Putamen (tissue), 1 donor: ENCODE measurements at places on chromosomes 2 and 18.

- no peak for DNase-seq
These were observed 151.4 kb downstream of the LDLRAD4 start for GRCh38 chr18:13369756-13370510.

DNA sequence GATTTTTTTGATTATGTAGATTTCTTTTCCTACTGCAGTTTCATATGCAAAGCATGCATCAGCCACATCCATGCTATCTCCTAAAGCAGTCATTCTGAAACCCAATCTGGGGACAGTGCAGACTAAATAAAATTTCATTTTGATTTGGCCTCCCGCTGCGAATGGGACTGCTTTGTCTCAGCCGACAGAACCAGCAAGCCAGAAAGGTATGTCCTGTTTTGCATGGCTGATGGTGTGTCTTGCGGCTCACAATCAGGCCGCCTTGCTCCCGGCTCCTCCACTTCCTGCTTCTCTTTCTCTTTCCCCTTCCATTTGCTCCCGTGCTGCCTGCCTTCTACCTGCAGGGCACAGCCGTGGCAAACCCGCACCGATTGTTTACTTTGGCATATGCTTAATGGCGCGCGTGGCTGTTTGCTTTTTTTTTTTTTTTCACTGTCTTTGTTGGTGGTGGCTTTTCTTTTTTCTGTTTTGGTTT lies 419.6 kb upstream of the POU3F3 start:
- peak; percentile 60 for DNase-seq

DNA sequence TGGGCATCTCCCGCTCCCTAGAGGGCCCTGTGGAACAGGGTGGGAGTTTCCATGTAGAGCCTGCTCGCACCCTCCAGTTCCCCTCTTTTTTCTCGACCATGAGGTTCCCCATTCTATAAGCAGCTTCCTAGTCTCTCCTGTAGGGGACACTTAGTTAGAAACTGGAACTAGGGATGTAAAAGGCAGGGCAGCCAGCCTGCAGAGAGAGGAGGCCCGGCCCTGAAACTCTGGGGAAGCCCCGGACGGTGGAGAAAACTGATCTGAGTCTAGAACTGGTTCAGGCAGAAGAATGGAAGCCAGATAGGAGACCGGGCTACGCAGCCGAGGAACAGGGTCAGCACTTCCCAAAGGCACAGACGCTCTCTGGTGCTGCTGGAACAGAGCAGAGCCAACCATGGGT lies 51.6 kb upstream of the ATG16L1 start:
- no peak for DNase-seq

DNA sequence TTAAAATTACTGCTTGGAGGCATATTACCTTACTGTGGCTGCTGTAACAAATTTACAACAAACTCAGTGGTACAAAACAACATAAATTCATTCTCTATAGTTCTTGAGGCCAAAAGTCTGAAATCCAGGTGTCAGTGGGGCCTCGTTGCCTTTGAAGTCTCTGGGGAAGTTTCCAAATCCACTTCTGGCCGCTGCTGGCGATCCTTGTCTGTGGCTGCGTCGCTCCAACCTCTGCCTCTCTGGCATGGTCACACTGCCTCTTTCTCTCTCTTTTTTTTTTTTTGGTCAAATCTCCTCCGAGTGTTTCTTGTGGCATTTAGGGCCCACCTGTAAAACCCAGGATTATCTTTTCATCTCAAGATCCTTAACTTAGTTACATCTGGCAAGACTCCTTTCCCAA lies 182.8 kb downstream of the ST6GAL2 start:
- DNase-seq, result no peak

- no peak for DNase-seq
These were observed 887.9 kb upstream of the KLHL29 start for GRCh38 chr2:22497064-22497463.

- no peak for DNase-seq
These were observed 41.6 kb upstream of the POU3F3 start for GRCh38 chr2:104812286-104812685.

DNA sequence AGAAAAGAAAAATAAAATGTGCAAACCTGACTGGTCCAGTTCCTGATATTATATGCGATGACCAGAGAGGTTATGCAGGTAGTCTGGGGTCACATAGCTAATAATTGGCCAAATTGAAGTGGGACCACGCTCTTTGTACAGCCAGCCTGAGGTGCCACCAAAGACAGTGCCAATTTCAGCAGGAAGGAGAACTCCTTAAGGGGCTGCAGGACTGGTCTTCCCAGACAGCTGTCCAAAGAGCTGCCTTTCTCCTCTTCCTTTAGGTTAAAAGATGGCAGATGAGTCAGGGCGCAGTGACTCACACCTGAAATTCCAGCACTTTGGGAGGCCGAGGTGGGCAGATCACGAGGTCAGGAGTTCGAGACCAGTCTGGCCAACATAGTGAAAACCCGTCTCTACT lies 95.5 kb downstream of the ACKR3 start:
- no peak for DNase-seq

DNA sequence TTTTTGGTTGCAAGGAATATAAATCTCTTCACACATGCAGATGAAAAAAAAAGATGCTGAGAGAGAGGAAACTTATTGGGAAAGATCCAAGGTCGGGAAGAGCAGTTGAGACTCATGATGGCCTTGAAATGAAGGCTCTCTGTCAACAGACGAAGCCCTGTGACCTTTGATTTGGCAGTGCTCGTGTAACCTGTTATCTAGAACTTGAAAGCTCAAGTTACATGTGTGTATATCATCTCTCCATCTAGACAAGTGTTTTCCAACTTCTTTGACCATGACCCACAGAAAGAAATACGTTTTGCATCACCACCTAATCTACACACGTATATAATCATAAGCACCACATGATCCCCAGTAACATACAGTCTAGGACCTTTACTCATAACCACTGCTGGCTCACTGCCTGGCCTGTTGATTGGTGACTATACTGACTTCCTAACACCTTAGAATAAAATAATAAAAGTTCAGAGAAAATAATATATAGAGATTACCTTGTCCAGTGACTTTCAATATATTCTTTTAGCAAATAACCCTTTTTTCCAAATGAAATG lies 319.0 kb upstream of the PKDCC start:
- no peak for DNase-seq

GRCh38 chr2:159497256-159497655 lies 119.1 kb downstream of the BAZ2B start:
- DNase-seq, result peak; percentile 21

DNA sequence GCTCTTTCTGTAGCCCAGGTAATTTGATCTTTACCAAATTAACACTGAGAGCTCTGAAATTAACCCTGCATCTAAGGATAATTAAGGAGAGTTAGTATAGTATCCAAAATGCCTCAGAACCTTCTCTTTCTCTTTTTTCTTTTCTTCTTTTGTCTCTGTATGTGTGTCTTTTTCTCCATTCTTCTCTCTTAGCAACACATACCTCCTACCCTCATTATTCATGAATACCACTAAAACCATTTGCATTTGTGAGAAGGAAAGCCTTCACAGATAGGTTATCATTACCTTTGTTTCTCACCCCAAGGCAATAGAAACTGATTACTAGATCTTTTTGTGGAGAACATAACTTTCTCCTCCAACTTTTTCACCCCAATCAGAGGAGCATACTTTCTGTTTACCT lies 376.5 kb upstream of the NXPH2 start:
- DNase-seq, result no peak

GRCh38 chr2:78546843-78547242 lies 478.7 kb upstream of the REG3G start:
- DNase-seq, result no peak

DNA sequence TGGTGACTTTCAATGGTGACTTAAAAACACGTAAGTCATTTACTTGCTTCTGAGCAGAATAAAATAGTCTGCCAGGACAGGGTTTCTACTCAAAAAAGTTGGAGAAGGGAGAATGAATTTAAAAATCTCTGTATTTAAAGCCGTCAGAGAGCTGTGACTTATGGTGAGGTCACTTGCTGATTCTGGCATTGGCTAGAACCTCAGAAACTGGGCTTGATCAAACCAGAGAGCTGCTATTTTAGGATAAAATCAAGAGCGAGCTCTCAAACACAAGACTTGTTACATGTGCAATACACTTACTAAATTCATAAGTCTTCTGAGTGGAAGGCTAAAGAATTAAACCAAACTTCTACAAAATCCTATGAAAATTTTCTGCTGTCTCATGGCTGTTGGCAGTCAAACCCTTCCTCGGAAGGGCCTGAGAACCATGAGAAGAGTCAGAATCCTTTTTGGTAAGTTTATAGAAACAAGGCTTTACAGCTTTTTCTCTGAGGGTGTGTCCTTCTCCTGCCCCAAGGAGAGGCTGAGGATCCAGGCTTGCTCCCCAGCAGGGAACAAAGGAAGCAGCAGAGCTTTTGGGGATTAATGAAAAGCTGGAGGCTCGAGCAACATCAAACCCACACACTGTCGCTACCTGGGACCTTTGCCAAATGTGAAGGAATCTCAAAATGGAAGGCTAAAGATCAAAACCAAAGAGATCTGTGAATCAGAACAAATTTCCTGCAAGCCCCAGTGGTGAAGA lies 816.4 kb downstream of the SOCS6 start:
- DNase-seq, result no peak

GRCh38 chr2:236728916-236729670 lies 159.5 kb downstream of the ACKR3 start:
- no peak for DNase-seq

- DNase-seq, result no peak
These were observed 24.3 kb upstream of the KCNF1 start for GRCh38 chr2:10887476-10887875.

DNA sequence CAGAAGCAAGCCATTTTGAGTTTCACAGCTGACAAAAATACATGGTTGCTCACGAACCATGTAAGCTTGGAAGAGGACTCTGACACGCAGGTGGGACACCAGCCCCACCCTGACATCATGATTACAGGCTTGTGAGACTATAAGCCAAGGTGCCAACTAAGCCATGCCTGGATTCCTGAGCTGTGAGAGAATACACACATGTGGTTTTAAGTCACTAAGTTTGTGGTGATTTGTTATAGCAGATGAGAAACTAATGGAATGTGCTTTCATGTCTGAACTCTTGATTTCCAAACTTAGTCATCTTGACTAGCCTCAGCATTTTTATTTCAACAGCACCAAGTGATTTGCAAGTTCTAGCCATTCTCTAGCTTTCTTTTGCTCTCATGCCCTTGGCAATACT lies 676.1 kb upstream of the CELF4 start:
- no peak for DNase-seq

GRCh38 chr2:126864861-126865260 lies 33.8 kb upstream of the TEX51 start:
- DNase-seq, result no peak

GRCh38 chr2:202094426-202094986 lies 21.5 kb downstream of the KIAA2012 start:
- DNase-seq, result no peak

DNA sequence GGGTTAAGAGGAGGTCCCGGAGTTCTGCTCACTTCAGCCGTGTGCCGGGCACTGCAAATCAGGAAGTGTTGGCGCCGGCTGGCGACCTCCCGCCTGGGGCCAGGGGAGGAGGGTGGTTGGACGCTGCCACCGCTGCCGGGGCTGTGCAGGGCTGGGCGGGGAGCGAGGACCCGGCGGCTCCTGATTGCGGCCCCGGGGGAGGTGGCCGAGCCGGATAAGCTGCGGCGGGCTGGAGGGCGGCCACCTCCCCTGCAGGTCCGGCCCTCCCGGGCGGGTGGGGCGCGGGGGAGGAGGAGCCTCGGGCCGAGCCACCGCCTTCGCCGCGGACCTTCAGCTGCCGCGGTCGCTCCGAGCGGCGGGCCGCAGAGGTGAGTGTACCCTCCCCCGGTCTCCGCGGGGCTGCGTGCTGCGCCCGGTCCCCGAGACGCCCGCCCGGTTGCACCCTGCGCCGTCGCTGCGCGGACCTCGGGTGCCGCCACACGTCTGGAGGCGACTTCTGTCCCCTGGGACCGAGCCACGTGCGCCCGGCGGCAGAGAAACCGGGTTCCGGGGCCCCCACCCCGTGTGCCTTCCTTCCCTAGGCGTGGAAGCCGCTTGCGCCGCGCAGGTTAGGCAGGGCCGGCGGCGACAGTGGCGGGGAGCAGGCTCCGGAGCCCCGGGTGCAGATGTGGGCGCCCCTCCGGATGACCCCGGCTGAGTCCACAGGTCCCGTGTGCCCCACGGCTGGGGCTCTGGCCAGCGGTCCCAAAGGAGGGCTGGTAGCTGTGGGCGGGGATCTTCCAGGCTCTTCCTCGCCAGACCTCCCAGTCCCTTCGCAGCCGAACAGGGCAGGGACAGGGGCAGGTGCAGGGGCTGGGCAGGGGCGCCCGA lies at the start of gene STEAP3:
STEAP3 (plus strand) TSS at position 314 of the 870 bp plus-strand sequence. CDS start 7,179 bp downstream, outside the sequence.
- DNase-seq, result peak; percentile 18

DNA sequence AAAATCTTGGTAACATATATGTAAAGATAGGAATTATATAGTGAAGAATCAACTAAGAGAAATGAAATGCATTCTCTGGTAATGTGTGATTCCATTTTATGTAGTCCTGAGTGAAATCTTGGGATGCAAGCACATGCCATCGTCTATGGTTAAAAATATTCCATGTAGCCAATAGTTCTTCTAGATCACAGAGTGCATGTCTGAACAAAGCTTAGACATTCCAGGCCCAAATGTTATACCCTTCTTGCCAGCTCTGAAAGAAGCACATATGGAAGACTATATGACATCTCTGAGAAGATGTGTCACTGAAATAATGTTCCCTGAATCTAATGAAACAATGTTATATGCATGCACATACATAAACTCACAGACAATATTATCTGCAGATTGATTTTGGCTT lies 92.3 kb upstream of the TFPI start:
- DNase-seq, result no peak

DNA sequence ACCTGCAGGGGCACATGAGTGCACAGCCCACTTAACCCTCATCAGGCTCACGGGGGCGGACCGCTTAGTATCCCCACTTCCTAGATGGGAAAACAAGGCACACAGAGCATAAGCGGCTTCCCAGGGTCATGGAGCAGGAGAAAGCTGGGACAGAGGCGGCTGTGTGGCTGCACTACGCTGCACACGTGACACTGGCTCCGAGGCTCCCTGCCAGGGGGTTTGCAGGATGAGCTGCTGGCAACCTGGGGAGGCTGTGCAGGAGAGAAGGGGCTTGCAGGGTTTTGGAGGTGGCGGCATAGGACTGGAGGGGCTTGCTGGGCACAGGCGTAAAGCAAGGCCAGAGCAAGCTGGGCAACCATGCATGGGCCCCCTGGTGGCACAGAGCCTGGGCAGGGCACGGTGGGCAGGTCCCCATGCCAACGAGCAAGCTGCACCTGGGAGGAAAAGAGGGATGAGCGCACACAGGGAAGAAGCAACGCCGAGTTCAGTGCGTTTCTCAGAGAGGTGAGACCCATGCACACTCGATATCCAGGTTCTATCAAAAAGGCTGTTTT lies 268.6 kb downstream of the HDAC4 start:
- DNase-seq, result no peak

DNA sequence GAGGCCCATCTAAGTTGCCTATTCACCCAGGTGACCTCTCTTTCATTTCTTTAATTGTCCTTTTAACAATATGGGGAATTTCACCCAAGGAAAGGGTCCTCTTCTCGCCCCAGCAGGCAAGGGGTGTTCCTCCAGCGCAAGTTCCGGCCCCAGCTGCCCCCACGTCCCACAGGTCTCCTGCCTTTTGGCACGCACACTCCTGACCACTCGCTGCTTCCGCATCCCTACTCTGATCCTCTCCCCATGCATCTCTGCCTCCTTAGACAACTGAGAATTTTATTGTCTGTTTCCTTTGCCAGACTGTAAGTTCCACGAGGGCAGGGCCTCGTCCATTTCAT lies 684 bp upstream of the ARPC2 start:
- DNase-seq, result no peak

GRCh38 chr2:26780203-26780760 lies 5.6 kb upstream of the CENPA start:
- DNase-seq, result no peak

- DNase-seq, result no peak
These were observed 43.4 kb downstream of the PLCL1 start for GRCh38 chr2:197847651-197848401.

GRCh38 chr2:149464396-149464795 lies 123.2 kb downstream of the MMADHC start:
- no peak for DNase-seq

GRCh38 chr2:16537347-16537746 lies 128.3 kb downstream of the CYRIA start:
- DNase-seq, result no peak
